ENCODE measurements at places on chromosomes 2 and 18. TPM values are rescaled to one million over a fixed set of nuclear protein-coding genes. Genes with fewer than 3 reads are reported as not detected.

PLEKHH2 gene
- polyA plus RNA-seq: 4.5 TPM

NHEJ1 gene
- 21.9 TPM for polyA plus RNA-seq

FSHR gene
- polyA plus RNA-seq: not detected

PSD4 gene
- polyA plus RNA-seq: 0.37 TPM

MC2R gene
- not detected for polyA plus RNA-seq

CLEC4F gene
- polyA plus RNA-seq: not detected

CHRNG gene
- not detected for polyA plus RNA-seq

OXER1 gene
- polyA plus RNA-seq: 0.37 TPM

MRPL33 gene
- polyA plus RNA-seq: 97.7 TPM

TXNDC2 gene
- polyA plus RNA-seq: 0.06 TPM

RAMP1 gene
- 47.7 TPM for polyA plus RNA-seq

TUBA3E gene
- polyA plus RNA-seq: not detected

SERPINB10 gene
- not detected for polyA plus RNA-seq

PRKAG3 gene
- polyA plus RNA-seq: not detected

CHRND gene
- polyA plus RNA-seq: not detected

CRYBA2 gene
- not detected for polyA plus RNA-seq

FZD7 gene
- polyA plus RNA-seq: 40.6 TPM

IL1R2 gene
- polyA plus RNA-seq: 0.35 TPM

CDCA7 gene
- 11.4 TPM for polyA plus RNA-seq

ASPRV1 gene
- polyA plus RNA-seq: 0.11 TPM

All from AG04450 (cell line).